ENCODE measurements at places on chromosomes 7 and 10.

DNA sequence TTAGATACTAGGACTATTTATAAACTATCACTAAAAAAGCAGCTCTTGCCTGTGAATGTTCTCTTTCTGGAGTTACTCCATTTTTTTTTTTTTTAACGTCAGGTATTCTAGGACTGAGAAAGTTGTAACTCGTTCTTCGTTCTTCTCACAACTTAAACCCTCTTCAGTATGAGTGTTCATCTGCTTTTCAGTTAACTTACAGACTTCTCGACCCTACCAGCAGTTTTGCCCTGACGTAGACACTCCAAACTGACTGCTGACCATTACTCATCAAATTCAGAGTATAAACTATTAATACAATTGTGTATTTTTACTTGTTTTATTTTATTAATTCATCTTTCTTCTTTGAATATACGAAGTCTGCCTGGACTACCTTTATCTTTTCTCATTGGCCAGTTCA is 353.1 kb downstream of the GPR37 start:
- DNase-seq: no peak

GRCh38 chr10:4333459-4333894 is 492.5 kb upstream of the AKR1E2 start:
- DNase-seq: peak; percentile 52

GRCh38 chr10:49371967-49372366 is 23.9 kb downstream of the DRGX start:
- DNase-seq: no peak

GRCh38 chr7:125326666-125327255 is 397.1 kb upstream of the POT1 start:
- no peak for DNase-seq

DNA sequence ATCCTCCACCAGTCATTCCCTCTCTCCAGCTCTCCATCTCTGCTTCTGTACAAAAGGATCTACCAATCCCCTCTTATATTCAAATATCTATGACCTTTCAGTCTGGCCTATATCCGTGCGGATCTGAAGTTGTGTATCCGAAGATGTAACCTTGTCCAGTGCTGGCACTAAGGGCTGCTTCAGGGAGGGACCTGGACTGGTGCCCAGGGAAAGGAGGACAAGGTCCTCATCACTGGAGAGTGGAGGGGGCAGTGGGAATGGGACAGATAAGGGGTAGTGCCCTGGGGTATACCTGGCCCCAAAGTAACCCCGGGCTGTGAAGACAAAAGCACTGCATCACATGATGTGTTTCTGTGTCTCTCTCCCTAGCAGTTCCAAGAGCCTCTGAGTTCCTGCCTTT is 1.8 kb downstream of the TMEM225B start:
- no peak for DNase-seq

- no peak for DNase-seq
Observed at GRCh38 chr7:109456116-109456515, 886.4 kb downstream of the DNAJB9 start.

DNA sequence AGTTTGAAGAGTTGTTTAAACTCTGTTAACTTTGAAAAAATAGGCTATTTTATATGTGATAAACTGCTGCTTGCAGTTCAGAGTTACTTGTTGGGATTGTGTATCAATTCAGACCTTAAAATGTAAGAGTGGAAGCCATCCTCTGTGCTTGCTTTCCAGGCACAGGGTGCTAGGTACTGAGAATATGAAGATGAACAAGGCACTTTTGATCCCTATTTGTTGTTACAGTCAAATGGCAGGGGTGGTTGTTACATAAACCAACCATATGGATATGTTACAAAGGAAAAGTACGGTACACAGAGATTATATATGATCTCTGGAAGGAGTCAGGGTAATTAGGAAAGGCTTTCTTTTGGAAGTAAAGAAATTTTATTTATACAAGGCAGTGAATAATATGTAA is 63.8 kb downstream of the REEP3 start:
- DNase-seq: no peak

GRCh38 chr7:630111-630511 is 96.4 kb upstream of the DNAAF5 start:
- DNase-seq: no peak

DNA sequence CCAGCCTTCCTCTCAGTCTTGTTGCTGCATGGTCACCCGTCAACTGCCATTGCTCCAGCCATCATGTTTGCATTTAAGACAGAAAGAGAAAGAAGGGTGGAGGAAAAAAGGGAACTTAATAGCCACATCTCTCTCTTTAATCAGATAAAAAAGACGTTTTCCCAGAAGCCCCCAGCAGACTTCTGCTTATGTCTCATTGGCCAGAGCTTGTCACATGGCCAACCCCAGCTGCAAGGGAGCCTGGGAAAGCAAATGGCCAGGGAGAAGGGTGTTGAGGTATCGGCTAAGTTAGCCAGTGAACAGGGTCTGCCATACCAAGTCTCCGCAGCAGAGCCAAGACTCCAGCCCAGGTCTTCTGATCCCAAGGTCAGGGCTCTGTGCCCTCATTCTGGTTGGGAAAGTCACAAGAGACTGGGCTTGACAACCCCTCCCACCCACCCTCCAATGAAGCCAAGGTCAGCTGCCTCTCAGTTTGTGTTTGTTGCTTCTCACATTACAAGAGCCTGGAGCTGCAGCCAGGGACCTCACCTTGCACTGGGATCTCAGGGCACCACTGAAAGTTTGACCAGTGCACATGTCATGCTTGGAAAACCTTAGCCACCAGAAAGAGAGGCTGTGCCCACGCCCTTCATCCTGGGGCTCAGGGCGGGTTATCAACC is 80.3 kb upstream of the LYZL2 start:
- peak; percentile 35 for DNase-seq

DNA sequence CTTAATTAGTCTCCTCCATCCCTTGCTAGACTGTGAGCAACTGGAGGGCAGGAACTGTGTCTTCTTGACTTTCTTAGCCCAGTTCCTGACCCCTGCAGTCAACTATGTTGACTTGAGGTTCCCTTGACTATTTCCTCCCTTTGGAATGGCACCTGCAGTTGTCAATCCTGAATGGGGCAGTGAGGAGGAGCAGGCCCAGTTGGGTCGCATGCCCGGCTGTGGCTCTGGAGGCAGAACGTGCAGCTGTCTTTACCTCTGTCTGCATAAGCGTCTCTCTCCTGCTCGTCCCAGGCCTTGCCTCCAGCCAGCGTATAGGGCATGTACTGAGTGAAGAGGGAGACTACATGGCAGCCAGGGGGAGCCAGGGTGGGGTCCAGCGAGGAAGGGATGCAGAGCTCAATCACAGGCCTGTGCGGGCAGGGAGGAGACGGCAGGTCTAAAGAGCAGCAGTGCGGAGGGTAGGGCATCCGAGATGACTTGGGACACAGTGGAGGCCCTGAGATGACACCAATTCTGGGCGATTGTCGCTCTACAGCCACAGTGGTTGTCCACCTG is 26.8 kb downstream of the PYROXD2 start:
- no peak for DNase-seq

DNA sequence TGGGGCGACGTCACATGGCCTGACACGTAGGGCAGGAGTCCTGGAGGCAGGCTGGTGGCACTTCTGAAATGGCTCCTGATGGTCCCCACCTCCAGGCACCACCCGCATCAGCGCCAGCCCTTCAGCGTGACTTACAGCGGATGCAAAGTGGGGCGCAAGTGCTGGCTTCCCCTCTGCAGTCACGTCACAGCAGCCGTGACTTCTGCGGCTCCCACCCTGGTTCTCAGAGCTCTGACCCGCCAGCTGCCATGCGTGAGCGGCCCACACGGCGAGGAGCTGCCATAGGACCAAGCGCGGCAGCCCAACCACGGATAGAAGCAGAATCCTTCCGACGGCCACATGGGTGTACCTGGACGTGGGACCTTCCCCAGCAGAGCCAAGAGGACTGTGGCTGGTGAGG is 159.0 kb downstream of the ELFN1 start:
- DNase-seq: no peak

GRCh38 chr10:37975401-37975991 is 951 bp downstream of the ZNF25 start:
- DNase-seq: peak; percentile 61

DNA sequence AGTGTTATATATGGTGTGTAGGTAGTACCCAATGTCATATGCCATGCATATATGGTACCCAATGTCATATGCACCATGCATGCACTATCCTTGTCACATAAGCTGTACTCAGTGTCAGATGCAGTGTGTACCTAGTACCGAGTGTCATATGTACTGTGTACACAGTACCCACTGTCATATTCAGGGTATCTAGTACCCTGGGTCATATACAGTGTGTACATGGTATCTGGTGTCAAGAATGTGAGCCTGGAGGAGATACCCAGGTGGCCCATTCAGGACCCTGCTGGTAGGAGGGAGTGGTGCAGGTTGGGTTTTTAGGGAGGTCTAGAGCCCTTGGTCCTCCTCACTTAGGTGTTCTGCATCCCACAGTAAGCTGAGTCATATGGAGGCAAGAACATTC is 1.8 kb downstream of the ZMYND11 start:
- DNase-seq: peak; percentile 42

DNA sequence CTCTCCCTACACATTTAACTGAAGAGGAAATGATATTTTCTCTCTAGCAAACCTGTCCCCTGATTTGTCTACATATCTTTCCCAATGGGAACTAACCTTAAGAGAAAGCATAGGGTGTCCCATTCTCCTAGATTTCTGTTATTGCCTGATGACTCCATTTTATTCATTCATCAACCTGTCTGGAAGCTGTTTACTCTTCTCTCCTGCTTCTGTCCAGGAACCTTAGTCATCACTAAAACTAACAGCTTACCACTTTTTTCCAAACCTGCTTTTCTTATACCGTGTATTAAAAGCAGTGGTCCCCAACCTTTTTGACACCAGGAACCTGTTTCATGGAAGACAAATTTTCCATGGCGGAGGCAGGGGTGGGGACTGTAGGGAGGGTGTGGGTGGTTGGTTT is 473.3 kb upstream of the PCDH15 start:
- no peak for DNase-seq

DNA sequence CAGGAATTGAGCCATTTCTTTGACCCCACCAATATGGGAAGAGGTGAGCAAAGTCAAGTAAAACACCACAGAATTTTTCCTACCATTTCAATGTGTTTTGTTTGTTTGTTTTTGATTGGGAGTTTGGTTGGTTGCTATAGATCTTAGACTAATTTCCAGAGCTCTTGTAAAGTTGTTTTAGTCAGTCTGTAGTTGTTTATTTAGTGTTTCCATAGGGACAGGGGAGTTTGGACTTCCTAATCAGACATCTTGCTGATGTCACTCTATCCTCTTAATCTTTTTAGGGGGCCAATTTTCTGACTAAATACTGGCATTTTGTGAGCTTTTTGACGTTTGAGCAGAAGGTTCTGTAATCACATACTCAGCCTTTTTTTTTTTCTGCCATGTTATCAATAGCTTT is 266.9 kb downstream of the ABCA13 start:
- DNase-seq: no peak

DNA sequence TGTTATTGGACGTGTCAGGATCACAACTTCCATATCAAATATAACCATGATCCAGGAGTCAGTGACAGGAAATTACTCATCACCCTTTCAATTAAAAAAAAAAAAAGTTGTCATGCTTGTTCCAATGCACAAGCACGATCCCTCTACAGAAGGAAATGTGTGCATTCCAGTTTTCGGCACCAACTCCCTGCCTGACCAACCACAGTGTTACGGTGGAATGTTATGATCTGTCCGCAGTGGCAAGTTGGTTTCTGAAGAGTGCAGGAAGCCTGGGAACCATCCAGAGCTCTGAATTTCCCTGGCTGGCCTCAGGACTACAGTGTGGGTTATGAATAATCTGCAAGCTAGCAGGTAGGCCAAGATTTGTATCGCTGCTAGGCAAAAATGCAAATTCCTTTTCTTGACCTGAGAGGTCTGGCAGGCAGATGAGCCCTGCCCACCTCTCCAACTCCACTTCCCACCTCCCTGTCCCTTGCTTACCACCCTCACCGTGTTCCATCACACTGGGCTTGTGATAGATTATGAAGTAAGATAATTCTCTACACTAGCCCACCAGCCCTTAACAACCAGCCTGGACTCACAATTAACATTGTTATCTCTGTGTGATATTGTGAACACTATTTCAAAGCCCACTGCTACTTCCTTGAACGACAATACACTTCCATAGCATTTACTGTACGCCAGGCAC is 20.4 kb downstream of the FRMPD2 start:
- no peak for DNase-seq

DNA sequence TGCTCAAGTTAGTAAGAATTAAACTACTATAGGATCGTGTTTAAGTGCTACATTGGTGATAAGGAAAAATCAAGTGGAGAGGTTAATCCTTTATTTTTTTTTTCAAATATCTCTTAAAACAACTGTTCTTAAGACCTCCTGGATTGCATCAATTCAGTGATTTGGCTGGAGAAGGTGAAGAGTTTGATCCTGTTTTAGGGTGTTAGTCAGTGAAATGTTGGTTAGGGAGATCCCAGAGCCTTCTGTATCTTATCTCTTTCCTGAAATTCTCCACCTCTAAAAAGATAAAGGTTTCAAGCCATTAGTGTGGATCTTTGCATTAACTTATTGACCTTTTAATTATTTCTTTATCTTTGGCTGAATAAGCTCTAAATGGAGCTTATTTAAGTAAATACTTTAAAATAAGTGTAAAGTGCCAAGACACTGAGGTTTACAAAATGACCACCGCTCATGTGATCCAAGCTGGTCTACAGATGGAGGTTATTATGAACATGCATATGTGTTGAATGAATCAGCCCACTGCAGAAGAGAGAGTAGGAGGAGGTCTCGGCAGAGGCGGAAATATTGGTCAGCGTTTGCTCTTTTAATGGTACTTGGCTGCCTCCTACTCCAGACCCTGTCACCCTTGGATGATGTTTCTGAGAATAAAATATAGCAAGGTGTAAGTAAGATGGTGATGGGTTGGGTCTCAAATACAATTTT is 51.8 kb upstream of the BMPER start:
- DNase-seq: no peak

- DNase-seq: no peak
Observed at GRCh38 chr7:80218723-80219122, 84.1 kb downstream of the GNAI1 start.

GRCh38 chr10:132555648-132556575 is 18.3 kb downstream of the INPP5A start:
- DNase-seq: no peak

- DNase-seq: peak; percentile 68
Observed at GRCh38 chr10:6348096-6348874, 145.6 kb downstream of the PFKFB3 start.

- peak; percentile 93 for DNase-seq
Observed at GRCh38 chr10:109922976-109923921, at the start of gene XPNPEP1. Gene XPNPEP1 (minus strand): TSS chr10:109923511. CDS start chr10:109923433, 78 bp downstream.

GRCh38 chr10:43038783-43039623 is 37.9 kb upstream of the RET start:
- no peak for DNase-seq

GRCh38 chr10:10053051-10053450 is 964.6 kb upstream of the CELF2 start:
- no peak for DNase-seq

DNA sequence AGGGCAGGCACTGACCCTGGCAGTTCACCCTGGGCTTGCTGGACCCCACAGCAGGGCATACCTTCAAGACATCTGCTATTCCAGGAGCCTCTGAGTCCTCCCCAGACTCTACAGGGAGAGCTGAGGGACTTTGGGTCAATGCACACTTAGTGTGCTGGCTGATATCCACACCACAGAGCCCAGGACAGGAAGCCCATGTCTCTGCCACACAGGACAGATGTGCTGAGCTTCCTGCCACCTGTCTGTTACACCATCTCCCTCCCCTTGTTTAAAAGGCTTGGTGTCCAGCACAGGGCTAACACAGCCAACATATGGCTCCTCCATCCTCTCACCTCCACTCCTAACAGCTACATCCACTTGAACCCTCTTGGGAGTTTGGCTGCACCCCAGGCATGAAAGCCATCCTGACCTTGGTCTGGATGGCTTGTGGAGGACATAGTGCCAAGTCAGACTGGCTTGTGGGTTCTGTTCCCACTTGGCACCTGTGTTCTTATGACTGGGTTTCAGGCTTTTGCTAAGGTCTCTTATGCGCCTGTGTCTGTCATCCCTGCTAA is 529.8 kb downstream of the GALNT17 start:
- no peak for DNase-seq

Measured in OCI-M1 (cell line).